ENCODE measurements at places on chromosomes 11 and 22.

- DNase-seq: no peak
Measured at GRCh38 chr11:130649801-130650200, 201.4 kb downstream of the ADAMTS15 start.

- no peak for DNase-seq
Measured at GRCh38 chr11:32267679-32268187, 167.6 kb downstream of the WT1 start.

GRCh38 chr22:46353483-46354105, 18.1 kb downstream of the TRMU start:
- DNase-seq: no peak

DNA sequence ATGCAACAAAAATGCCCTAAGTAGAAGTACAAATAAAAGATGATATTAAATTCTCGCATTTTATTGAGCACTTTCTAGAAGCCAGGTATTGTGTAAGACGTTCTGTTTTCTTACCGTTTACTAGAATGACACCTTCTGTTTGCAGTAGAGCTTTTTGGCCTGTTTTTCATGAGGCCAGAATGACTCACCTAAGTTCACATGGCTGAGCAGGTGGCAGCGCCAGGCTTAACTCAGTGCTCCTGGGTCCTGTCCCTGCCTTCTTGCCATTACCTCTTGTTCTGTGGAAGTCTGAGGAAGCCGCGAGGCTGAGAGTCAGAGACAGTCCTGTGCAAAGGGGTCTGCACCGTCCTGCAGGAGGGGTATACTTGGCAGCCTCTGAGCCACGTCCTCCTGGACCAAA, 113.8 kb downstream of the ATXN10 start:
- DNase-seq: no peak

- DNase-seq: no peak
Measured at GRCh38 chr11:125999234-125999880, 53.5 kb downstream of the VSIG10L2 start.

GRCh38 chr11:9380773-9381172, 3.7 kb upstream of the IPO7 start:
- no peak for DNase-seq

DNA sequence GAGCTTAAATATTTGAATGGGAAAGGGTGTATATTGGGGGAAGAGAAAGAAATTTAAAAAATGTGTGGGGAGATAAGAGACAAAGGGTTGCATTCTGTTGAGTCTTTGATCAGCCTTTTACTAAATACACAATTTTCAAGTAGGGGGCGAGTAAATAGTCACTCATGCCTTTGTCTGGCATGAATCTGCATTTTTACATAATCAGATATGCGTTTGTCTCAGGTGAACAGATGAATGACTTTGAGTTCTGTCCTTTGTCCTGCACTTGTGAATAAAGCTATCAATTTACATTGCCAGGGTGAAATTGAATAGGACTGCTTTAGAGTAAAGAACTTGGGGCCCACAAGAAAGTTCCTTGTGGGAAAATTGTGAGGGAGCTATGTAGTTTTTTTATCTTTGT, 523.6 kb upstream of the LUZP2 start:
- DNase-seq: no peak

DNA sequence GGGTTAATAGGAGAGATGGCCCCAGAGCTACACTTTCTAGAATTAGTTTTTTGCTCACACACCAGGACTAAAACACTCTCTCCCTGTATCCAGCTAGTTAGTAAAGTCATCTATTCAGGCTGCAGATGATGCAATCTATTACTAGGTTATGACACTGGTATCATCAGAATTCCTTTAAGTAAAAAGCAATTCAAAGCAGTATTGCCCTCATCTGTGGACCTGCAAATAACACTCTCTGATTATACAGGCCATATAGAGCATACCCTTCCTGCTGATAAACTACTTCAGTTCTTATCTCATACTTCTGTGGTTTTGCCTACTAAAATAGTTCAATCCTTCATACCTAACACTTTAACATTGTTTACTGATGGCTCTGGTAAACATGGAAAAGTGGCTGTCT, 13.5 kb upstream of the MTMR2 start:
- DNase-seq: no peak

GRCh38 chr11:70397983-70398833, at the start of gene CTTN:
TSS of gene CTTN (plus strand) at chr11:70398529. CDS start at chr11:70407298, 8,769 bp downstream.
- peak; percentile 58 for DNase-seq

All from CD4-positive, alpha-beta T cell treated with Interleukin-10 for 1 hour (primary cell).